ENCODE measurements at places on chromosomes 1 and 21.
A peak's percentile ranks its signal among the peaks of the same experiment; 100 is the strongest.

DNA sequence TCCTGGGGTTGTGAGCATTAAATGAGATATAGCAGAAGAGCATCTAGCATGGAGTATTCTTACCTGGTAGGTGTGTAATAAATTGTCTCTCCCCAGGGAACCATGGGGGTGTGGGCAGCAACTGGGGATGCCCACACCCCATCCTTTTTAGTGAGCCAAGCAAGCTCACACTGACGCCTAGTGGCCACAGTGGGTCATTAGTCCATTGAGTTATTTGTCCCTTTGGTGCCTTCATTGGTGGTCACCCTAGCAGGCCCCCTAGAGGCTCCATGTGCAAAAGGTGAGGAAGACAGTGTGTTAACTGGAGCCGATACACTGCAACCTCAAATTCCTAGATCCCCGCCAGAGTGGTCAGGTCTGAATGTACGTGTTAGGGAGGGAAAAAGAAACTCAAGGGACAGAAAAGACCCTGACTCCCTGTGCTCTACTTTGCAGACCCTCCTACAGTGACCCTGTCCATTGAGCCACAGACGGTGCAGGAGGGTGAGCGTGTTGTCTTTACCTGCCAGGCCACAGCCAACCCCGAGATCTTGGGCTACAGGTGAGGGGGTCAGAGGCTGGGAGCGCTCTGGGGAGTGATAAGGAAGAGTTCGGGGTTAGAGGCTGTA, 93.3 kb upstream of the CD1D start:
- peak; percentile 89 for DNase-seq

GRCh38 chr1:226370144-226370923, 37.6 kb downstream of the PARP1 start:
- DNase-seq = no peak

DNA sequence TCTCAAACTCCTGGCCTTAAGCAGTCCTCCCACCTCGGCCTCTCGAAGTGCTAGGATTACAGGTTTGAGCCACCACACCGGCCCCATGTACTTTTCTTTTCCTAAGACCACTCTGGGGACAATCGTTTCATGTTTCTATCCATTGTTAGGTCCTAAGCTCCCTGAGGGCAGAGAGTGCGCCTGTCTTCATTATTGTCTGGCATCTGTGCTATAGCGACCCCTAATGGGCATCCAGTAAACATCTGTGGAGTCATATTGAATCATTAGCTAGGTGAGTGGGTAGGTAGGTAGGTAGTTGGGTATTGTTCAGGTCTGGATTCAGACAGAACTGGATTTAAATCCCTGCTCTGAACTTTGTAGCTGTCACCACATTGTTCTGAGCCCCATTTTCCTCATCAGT, 66.1 kb downstream of the TMEM53 start:
- peak; percentile 31 for DNase-seq

- DNase-seq = no peak
These were observed 711.1 kb upstream of the CHRM3 start for GRCh38 chr1:238675221-238675620.

DNA sequence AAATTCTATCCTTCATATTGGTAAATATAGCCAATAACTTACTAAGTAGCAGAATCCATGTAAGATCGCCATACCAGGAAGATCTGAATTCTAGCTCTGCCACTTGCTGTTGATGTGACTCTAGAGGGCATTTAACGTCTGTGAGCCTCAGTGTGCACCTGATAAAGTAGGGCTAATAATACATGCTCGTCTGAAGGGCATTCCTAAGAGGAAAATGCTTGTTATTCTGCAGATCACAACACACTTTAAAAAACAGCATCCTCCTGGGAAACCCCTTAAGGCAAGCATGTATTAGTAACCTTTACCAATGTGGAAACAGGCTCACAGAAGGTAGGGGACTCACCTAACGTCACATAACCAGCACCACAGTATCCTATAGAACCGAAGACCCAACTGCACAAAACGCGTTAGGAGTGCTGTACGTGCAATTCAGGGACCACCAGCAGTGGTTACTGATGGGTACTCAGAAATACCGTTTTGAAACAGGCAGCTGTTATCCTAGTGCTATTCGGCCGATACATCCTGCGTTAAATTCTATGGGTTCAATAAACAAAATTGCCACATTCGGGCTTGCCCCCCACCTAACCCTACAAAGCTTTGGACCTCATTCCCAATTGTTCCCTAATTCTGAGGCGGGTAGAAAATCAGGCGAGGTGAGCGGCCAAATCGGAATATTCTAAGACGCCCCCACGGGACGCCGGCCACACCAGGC, 758 bp downstream of the DEPDC1 start:
- peak; percentile 45 for DNase-seq

- no peak for DNase-seq
These were observed 36.0 kb downstream of the RNU1-1 start for GRCh38 chr1:16478091-16478490.

DNA sequence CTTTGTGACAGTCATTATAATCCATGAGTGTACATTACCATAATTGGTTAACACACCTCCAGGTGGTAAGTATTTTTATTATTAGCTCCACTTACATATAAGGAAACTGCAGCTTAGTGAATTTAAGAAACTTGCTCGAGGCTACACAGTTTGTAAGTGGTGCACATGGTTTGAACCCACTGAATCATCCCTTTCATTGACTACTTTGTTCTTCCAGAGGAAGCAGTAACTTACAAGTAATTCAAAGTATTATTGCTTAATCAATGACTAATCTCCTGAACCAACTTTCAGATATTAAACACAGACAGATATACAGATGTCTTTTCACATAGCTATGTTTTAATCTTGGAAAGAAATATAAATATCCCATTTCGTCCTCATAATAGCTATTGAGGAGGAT, 18.7 kb upstream of the CLDN8 start:
- DNase-seq = no peak

DNA sequence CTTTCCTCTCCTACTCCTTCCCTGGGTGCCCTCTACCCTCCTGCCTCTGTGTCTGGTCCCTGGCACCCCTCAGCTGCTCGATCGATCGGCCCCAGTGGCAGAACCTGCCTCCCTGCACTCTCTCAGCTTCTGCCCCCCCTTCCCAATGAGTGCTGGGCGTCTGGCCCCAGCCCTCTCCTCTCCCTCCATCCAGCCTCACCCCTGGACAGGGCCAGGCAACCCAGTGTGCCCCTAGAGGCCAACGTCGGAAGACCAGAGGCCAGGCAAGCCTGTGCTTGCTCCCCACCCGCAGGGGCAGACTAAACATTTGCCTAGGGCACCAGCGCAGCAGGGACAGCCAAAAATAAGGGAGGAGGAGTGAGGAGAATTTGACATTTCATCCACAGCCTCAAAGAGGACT, 43.5 kb downstream of the LGR6 start:
- peak; percentile 99 for DNase-seq

- no peak for DNase-seq
These were observed 226.7 kb upstream of the RUNX1 start for GRCh38 chr21:35275776-35276175.

DNA sequence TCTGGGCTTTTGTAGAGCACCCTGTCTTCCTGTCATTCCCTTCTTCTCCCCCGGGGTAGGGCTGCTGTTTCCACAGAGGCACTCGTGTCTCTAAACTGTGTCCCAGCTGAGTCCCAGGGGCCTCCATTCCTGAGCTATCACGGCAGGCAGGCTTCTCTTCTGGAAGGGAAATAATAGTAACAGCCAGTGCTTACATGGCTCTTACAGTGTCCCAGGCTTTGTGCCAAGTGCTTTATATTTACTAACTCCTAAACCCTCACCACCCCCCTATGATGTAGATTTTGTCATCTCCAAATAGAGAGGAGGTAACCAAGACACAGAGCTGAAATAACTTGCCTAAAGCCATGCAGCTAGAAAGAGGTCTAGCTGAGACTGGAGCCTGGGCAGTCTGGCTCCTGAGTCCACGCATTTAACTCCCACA, 1.4 kb upstream of the CELF3 start:
- peak; percentile 80 for DNase-seq

DNA sequence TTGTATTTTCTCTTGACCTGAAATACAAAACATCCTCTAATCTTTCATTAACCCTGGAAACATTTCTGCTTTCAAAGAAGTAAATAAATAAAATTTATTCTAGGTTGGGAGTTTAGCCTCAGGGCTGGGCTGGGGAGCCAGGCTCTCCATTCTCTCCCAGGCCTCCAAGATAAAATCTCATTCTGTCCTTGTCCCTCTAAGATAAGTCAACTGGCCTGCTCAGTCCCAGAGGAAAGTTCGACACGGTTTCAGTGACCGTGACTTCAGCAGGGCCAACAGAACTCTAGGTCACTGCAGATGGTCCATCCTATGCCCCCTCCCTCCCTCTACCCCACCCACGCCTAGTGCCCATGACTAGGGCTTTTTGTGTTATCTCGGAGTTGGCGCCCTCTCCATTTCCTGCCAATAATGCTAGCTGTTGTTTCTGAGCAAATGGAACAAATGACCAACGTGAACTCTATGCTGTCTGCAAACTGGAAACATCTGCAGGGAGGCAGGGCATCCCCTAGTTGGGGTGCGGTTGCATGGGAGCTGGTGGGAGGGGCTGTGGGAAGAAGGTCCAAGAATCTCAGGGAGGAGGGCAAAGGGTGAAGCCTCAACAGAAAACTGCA, 10.1 kb upstream of the ADORA3 start:
- no peak for DNase-seq
